ENCODE measurements at places on chromosomes 1 and 21.
A peak's percentile ranks its signal among the peaks of the same experiment; 100 is the strongest.

- peak; percentile 7 for DNase-seq
These were observed 27.5 kb downstream of the DMBX1 start for GRCh38 chr1:46517010-46517600.

- DNase-seq: no peak
These were observed 73.4 kb upstream of the TTC34 start for GRCh38 chr1:2874607-2875480.

DNA sequence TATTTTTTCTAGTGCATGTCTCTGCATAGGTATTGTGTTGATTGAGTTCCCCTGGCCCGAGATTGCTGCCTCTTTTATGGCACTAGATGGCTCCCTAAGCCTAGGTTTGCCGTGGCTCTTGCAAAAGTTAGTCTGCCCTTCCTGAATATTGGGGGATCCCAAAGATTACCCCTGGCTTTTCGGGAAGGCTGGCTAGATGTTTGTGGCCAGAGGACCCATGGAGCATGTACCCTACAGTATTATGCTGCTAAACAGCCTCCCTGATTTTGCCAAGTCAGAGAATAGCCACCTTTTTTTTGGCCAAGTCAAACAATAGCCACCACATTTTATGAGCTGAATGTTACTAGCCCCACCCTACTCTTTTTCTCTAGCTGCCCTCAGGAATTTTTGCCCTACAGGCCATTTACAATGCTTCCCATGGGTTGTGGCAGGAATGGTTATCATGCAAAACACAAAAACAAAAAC is 343.2 kb downstream of the OLFM3 start:
- no peak for DNase-seq

- no peak for DNase-seq
These were observed 51.8 kb downstream of the SPEN start for GRCh38 chr1:15899266-15899665.

GRCh38 chr1:158793604-158794003 is 12.6 kb upstream of the OR6N2 start:
- DNase-seq: no peak

DNA sequence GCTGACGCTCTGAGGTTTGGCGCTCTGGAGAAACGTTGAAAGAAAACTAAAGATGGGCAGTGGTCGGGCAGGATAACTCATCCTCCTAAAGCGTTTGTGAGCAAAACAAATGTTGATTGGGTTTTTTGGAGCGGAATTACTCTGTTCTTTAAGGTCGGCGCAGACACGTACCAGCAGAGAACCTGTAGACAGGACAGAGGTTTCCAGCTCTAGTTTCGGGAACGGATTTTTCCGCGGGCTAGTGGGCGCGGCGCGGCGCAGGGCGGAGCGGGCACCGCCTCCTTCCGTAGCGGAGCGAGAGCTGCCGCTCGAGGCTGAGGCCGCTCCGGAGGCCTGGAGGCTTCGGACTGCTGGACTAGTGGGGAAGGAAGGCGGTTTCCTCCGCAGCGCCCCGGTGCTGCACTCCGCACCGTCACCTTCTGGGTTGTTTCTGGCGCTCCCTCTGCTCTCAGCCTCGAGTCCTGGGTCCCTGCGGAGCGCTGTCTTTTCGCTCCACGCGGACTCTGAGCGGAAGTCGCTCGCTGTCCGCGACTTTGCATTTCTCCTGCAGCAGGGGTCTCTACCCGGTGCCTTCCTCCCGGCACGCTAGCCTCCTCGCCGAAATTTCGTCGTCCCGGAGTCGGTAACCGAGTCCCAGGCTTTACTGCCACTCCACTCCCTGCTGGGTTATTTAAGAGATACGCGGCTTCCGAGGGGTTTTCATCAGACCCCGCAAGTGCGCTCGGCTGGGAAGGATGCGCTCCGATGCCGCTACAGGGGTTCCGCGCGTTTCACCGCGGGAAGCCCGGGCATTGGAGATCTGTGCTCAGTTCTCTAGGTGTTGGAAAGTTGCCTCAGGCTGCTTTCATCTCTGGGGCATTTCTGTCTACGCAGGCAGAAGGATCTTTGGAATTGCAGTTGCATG is 7.0 kb downstream of the FOXD2 start:
- no peak for DNase-seq

- DNase-seq: no peak
These were observed 35.9 kb upstream of the RASAL2 start for GRCh38 chr1:178057912-178058534.

GRCh38 chr1:228271701-228272251 is 63.9 kb downstream of the OBSCN start:
- no peak for DNase-seq

DNA sequence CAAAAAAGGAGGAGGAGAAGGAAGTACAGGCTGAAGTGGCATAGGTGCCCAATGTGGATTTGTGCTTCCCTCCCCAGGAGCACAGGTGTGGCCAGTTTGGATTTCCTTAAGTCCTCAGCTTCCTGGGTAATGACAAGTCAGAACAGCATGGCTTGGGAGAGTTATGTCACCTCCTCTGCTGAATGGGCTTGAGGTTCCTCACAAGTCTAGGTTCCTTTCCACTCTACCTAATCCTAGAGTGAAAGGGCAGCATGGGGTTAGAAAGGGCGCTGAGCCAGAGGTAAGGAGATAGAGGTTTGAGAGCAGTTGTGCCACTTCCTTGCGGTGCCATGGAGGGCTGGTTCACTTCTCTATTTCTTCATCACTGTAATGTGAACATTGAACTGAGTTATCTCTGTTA is 35.5 kb upstream of the IL20 start:
- no peak for DNase-seq

GRCh38 chr21:46455575-46456385 is 2.9 kb upstream of the DIP2A start:
- DNase-seq: no peak

DNA sequence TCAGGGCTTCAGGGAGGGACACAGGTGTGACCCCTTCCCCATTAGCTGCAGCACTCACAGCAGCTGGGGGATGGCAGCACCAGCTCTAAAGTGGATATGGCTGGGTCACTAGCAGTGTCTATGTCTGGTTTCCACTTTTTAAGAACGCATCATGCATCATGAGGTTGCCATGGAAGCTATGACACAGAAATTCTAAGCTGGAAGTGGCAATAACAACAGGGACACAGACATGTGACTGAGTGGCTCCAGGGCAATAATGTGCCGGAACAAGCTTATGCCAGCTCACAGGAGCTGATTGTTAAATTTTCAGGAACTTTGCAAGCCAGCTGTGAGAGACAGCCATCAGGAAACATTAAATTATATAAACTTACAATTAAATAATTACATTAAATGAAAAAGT is 51.2 kb upstream of the NFASC start:
- no peak for DNase-seq

DNA sequence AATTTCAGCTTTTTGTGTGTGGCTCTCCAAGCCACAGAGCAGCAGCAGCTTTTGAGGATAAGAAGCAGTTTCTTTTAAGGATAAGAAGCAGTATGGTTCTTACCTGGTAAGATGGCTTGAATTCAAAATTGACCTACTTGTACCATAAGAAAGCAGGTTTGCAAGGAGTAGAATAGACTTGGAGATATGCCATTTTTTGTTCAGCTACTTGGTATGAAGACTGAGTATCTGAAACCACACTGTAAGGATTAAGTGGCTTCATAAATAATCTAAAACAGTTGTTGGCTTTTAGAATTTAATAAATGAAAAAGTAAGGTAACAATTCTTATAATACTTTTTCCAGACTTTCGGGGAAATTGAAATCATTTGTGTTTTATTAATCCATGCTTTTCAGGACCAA is 74.2 kb downstream of the ATF6 start:
- no peak for DNase-seq
